ENCODE measurements at places on chromosomes 7 and 10.

DNA sequence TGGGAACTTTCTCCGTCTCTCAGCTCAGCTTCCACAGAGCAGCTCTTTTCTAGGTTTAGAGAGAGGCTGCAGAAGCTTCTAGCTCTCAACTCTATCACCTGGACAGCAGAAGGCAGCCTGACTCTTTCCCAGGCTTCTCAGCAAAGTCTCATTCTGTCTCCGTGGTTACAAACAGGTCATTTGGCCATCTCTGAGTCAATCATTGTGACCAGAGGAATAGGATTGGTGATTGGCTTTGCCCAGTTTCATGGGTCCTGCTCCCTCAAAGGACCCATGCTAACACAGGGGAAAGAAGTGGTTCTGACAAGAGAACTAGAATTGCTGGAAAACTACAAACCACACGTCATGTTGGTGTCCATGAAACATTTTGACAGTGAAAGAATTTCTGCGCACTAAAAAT is 43.6 kb downstream of the PRR15 start:
- DNase-seq: no peak

DNA sequence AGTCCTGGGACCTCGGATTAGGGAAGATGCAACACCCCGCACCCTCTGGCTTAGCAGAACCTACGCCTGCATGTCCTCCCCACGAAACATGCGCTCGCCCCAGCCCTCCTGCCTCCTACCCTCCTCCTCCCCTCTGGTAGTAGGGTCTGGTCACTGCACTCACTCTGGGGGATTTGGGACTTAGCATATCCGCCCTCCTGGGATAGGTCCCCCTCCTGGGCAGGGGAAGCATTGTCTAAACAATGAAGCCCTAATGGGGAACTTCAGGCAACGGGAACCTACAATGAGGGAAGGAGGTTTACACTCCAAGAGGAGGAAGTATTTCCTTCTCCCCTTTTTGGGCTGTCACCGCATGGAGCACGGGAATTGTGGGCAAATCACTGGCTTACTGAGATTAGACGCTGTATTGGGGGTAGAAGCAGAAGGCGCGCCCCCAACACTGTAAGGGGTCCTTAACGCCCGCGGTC is 892 bp downstream of the CRHR2 start:
- no peak for DNase-seq

- no peak for DNase-seq
Measured at GRCh38 chr10:66982792-66983474, 57.1 kb downstream of the LRRTM3 start.

DNA sequence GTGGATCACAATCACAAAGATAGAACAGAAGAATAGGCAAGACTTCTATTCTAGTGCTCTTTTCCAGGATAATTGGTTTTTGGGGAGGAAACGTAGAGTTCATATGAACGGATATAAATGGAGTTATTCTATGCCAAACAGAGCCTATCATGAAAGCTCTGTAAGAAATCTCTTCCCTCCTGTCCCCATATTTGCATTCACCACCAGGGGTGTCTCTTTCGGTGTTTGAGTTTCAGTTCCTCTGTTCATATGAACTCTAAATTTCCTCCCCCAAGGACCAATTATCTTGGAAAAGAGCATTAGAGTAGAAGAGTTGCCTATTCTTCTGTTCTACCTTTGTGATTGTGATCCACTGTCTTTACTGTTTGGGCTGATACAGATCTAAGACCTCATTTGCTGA is 48.3 kb upstream of the CDC14C start:
- DNase-seq: no peak

- DNase-seq: no peak
Measured at GRCh38 chr10:80144696-80145131, 12.2 kb downstream of the PLAC9 start.

- no peak for DNase-seq
Measured at GRCh38 chr10:53572799-53573198, 800.2 kb upstream of the MBL2 start.

GRCh38 chr7:15561835-15562234 is at the start of gene AGMO:
AGMO (minus strand) TSS chr7:15562015.
- DNase-seq: peak; percentile 95

- no peak for DNase-seq
Measured at GRCh38 chr10:79488336-79488735, 24.0 kb upstream of the EIF5AL1 start.

DNA sequence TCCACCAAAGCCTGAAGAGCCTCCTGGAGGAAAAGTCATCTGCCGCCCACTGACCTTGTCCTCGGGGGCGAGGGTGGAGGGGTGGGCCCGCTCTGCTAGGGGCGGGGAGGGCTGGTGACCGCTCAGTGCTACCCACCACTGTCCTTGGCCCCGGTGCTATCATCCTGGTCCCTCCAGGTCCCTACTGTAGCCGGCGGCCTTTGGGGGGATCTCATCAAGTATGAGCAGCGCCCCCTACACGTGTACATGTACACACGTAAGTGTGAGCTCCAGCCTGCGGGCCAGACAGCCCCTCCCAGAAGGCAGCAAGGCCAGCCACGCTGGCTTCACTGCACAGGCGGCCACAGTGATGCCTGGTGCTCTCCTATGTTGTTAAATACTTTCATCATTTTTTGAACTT is 19.6 kb downstream of the TTYH3 start:
- DNase-seq: no peak

DNA sequence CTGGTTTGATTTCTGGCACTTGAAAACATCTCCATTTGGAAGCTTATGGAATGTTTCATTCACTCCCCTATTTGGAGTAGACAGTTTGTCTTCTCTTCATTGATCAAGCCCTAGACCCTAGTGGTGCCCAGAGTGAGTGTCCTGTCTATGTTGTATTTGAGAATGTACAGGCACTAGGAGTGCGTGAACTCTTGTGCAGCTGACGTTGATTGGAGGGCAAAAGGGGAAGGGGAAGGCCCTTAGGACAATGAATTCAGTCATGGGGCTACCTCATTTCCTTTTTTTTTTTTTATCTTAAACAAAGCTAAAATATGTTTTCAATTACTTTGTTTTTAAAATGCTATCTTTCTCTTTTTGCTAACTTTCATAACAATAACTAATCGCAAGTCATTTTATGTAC is 66.5 kb downstream of the ADD3 start:
- no peak for DNase-seq

GRCh38 chr7:132773527-132773956 is 197.3 kb upstream of the PLXNA4 start:
- DNase-seq: no peak

- DNase-seq: no peak
Measured at GRCh38 chr10:43216931-43217562, 49.8 kb downstream of the RASGEF1A start.

GRCh38 chr7:55629051-55629677 is 56.9 kb upstream of the VOPP1 start:
- DNase-seq: no peak

GRCh38 chr7:96241855-96242254 is 80.0 kb downstream of the SLC25A13 start:
- DNase-seq: peak; percentile 58

GRCh38 chr10:115918812-115919211 is 354.2 kb downstream of the GFRA1 start:
- no peak for DNase-seq

DNA sequence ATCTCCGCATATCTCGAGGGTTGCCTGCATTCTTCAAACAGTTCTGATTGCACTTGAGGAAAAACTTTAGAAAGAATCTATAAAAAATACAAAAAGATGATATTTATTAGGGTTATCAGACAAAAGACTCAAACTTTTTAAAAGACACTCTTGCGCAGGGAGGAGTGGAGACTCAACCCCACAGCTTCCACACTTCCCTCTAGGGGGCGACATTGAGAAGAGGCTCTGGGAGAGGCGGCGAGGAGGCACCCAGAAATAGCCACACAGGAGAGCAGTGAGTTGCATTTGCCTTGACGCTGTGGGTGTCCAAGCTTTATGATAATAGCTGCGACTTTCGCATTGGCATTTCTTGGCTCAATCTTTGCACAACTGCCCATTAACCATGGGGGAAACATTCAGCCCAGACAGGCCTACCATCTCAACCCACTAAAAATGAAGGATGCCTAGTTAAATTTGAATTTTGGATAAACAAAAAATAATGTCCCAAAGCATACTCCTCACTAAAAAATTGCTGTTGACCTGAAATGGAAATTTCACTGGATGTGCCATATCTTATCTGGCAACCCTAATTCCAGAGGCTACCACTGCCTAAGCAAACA is 86.2 kb downstream of the EBF3 start:
- DNase-seq: no peak

GRCh38 chr7:95577137-95577536 is 19.2 kb downstream of the PDK4 start:
- no peak for DNase-seq

- no peak for DNase-seq
Measured at GRCh38 chr7:26958834-26959233, 94.4 kb upstream of the SKAP2 start.

DNA sequence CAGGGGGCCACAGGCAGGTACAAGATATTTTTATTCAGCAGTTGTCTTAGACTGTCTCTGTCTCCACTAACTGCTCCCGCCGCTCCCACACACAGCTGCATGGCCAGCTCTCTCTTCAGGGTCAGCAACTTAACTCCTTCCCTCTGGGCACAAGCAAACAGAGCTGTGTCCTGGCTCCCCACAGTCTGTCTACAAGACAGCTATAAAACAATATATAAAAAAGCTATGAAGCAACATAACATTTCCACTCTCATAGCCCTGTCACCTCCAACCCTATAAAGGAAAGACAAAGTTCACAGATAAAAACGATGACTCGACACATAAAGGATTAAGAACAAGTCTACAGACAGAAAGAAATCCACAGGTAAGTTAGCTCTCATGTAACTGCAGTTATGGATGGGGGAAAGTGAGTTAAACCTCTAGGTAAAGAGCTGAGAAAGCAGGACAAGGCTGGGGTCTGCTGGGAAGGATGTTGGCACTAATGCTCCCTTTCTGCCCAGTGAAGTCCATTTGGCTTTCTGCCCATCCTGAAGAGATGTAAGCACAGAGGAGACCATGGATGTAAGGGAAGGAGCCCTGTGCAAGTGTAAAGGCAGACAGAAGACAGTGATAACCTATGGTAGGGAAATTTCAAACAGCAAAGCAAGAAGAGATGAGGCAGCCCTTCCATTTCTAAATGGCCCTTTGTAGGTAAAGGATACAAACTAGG is 27.0 kb downstream of the RAPGEF5 start:
- DNase-seq: no peak

DNA sequence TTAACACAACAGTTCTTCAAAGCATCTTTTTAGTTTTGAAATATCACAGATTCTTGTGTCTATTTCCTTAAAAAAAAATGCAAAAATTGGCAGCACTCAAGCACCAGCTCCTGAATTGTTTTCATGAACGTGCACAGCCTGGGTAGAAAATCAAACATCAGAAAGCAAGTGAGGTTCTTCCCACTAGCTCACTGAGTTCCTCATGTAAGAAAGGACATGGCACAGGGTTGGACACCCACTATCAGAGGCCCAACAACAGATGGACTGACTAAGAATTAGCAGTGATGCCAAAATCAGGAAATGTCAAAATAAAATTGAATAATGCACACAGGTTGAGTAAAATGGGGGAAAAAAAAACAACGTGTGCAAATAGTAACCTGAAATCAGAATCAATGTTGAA is 146.8 kb downstream of the PCLO start:
- DNase-seq: no peak

- DNase-seq: peak; percentile 86
Measured at GRCh38 chr10:60944058-60944909, at the start of gene RHOBTB1. RHOBTB1 (minus strand) TSS chr10:60944185; CDS start chr10:60911542, 32,643 bp downstream.

DNA sequence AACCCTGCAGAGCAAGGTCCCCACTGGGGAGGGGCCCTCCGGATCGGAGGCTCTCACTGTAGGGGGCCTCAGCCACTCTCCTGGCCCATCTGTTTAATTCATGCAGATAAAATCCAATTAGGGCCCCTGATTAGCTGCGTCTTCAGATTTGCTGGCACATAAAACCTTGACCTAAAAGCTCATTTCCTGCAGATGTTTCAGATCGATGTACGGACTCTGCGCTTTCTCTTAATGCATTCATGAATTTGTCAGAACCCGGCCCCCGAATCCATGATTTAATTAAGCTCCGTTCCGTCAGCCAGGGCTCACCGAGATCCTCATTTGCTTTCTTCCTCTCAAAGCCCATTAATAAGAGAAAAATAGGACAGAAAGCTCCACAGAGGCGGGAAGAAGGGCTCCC is 40.0 kb upstream of the FOXL3 start:
- no peak for DNase-seq

GRCh38 chr7:29196971-29197595 is 2.5 kb downstream of the CHN2 start:
- no peak for DNase-seq

DNA sequence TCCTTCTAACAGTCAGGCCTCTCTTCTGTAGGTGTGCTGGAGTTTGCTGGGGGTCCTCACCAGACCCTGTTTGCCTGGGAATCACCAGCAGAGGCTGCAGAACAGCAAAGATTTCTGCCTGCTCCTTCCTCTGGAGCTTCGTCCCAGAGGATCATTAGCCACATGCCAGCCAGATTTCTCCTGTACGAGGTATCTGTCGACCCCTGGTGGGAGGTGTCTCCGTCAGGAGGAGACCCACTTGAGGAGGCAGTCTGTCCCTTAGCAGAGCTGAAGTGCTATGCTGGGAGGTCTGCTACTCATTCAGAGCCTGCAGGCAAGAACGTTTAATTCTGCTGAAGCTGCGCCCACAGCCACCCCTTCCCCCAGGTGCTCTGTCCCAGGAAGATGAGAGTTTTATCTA is 611.1 kb upstream of the COBL start:
- no peak for DNase-seq

DNA sequence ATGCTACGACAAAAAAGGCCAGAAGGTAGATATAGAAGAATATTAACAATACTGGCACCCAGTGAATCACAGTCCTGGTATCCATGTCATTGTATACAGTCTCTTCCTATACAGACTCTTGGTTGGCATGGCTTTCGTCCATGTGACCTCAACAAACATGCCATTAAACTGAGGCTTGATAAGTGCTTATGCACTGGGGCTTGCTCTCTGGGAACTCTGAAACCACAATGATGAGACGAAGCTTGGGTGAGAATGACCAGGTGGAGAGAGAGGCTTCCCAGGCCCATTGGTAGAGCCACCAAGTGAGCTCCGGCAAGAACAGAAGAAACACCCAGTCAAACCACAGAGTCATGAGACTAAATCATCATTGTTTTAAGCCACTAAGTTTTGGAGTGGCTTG is 33.2 kb downstream of the PNPLA8 start:
- no peak for DNase-seq

- peak; percentile 43 for DNase-seq
Measured at GRCh38 chr10:73940634-73941221, 29.8 kb downstream of the PLAU start.

GRCh38 chr10:51251110-51251509 is 176.8 kb downstream of the PRKG1 start:
- DNase-seq: no peak

GRCh38 chr10:30059209-30060107 is at the start of gene JCAD:
JCAD (minus strand) TSS chr10:30059586; CDS start chr10:30047812, 11,774 bp downstream.
- no peak for DNase-seq

DNA sequence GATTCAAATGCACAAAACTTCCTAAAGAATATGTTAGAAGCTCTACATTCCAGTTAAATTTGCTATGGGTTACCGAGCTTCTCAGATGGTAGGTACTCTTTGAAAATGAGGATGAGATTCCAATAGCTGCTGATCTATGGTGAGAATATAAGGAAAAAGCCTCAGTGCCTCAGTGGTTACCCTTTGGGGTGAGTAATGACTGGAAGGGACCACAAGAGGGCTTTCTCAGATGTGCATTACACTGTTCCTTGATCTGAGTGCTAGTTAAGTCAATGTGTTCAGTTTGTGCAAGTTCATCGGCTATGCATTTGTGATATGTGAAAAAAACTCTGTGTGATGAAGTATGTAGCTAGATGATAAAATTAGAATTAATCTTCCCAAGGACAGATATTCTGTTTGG is 3.5 kb downstream of the NRCAM start:
- no peak for DNase-seq
